ENCODE measurements at places on chromosomes 2 and 18. TPM values are rescaled to one million over a fixed set of nuclear protein-coding genes. Genes with fewer than 3 reads are reported as not detected.

DNA sequence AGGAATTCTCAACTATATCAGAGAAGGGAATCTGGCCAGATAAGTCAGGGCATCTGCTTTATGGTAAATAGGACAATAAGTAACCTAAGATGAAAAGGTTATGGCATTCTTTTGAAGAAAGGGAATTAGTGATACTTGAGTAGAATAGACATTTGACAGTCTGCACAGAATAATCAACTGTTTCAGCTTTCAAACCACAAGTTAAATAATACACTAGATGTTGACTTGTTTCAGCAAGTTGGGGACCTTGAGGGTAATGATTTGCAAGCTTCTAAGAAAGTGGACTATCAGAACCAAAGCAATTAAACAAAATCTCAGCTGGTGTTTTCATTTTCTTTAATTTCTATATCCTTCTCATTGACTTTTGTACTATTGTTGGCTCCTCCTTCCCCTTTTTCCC, 54.5 kb downstream of the SLC39A10 start:
- no peak for DNase-seq

- no peak for DNase-seq
Measured at GRCh38 chr2:16461672-16462071, 204.0 kb downstream of the CYRIA start.

DNA sequence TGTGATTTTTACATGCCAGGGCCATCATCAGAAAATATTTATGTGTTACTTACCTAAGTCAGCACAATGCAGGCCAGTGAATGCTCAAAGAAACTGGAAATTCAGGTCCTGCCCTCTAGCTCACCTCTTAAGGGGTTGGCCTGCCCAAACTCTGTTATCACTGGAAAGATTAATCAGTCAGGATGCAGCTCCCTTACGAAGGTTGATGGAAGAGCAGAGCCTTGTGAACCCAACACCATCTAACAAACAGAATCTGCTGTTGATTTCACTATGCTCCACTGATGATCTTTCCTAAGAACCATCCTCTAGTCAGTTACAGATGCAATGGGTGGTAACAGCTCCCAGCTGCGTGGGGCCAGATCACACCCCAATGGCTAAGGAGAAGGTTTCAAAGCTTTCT, 38.2 kb downstream of the SOX11 start:
- DNase-seq, result no peak

Gene GAREM2
- 2.8 TPM for polyA plus RNA-seq

Gene PRSS56
- polyA plus RNA-seq, result not detected

Gene PLCL1
- 0.22 TPM for polyA plus RNA-seq

Gene SPDYA
- 0.22 TPM for polyA plus RNA-seq
